ENCODE measurements at places on chromosomes 16 and 17.

DNA sequence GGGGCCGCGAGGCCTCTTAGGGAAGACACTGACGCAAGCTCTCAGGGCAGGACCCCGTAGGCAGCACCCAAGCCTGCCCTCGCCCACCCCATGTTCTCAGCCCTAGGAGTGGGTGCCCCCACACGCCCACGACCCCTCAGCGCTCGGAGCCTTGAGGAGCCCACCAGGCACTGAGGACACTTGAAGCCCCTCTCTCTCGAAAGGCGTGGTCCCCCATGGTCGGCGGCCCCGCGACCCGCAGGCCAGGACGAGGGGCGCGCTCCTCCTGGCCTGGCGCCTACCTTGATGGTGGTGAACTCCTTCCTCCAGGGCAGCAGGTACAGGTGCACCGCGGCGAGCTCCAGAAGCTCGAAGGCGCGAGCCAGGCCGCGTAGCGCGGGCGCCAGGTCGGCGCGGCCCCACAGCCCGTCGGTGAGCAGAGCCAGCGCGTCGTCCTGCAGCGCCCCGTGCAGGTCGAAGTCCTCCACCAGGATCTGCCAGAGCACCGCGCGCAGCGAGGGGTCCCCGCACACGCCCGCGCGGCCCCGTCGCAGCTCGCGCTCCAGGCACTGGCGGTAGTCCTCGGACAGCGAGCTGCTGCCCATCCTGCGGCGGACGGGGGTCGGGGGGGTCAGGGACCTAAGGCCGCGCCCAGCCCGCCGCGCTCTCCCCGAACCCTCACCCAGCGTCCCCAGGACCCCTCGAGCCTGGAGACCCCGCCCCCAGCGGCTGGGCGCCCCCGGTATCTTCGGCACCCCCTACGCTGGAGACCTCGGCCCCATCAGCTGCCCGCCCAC is 668 bp downstream of the SPATA2L start:
- DNase-seq = peak; percentile 72

- no peak for DNase-seq
Measured at GRCh38 chr16:26491101-26491670, 575.5 kb upstream of the C16orf82 start.

- DNase-seq = no peak
Measured at GRCh38 chr17:45170931-45171337, 9.3 kb downstream of the HEXIM2 start.

DNA sequence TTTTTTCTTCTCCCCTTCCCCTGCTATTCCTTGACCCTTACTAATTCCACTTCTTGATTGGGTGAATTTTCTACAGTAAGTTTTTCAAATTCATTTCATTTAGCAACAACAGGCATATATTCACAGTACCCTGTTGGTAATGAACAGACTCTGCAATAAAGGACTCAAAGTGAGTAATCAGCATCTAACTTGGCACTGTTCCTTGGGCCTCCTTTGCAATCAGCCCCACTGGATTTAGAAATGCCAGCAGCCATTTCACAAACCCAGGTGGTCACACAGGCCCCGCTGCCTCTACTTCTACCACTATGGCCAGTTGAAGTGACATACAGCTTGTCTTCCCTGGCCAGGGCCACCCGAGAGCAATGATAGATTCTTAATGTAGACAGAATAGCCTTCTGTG is 113.8 kb downstream of the CYB561 start:
- DNase-seq = no peak

DNA sequence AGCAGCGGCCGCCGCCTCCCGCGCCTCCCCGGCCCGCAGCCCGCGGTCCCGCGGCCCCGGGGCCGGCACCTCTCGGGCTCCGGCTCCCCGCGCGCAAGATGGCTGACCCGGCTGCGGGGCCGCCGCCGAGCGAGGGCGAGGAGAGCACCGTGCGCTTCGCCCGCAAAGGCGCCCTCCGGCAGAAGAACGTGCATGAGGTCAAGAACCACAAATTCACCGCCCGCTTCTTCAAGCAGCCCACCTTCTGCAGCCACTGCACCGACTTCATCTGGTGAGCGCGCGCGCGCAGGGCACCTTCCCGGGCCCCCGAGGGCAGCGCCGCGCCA is 258 bp downstream of the PRKCB start:
- no peak for DNase-seq

DNA sequence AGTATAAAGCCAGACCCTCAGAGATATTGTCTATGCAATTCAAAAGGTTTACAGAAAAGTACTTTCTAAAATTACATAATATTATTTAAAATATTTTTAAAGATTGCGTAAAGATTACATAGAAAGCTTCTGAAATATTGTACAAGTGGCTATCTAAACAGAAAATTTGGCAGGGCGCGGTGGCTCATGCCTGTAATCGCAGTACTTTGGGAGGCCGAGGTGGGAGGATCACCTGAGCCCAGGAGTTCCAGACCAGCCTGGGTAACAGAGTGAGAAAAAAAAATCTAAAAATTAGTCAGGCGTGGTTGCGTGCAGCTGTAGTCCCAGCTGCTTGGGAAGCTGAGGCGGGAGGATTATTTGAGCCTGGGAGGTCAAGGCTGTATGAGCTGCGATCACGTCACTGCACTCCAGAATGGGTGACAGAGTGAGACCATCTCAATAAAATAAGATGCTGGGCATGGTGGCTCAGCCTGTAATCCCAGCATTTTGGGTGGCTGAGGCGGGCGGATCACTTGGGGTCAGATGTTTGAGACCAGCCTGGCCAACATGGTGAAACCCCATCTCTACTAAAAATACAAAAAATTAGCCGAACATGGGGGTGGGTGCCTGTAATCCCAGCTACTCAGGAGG is 18.1 kb downstream of the UBN1 start:
- DNase-seq = no peak

DNA sequence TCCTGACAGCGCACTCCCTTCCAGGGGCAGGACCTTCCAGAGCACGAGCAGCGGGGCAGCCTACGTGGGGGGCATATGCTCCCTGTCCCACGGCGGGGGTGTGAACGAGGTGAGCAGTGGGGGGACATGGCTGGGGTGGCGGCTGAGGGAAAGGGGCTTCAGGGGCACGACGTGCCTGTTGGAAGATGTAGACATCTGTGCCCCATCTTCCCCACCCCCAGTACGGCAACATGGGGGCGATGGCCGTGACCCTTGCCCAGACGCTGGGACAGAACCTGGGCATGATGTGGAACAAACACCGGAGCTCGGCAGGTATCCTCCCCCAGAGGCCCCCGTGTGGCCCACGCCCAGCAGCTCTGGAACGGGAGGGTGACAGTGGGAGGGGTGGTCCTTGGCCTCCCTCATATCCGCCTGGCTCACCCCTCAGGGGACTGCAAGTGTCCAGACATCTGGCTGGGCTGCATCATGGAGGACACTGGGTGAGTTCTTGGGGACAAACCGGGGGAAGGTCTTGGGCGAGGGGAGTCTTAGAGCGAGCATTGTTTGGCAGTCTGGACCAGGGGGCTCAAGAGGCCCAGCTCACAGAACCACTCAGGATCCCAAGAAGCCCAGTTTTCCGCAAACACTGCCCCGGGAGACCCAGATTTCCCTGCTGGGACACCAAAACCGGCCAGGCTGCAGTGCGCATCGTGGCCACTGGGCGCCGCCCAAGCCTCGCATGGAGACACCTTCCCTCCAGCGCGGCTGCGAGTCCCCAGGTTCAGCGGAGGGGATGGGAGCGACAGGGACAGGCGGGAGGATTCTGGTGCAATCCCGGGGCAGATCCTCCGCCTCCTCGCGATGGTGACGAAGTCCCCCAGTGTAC is 15.7 kb downstream of the ADAM11 start:
- DNase-seq = peak; percentile 50

GRCh38 chr16:79519448-79519847 is 81.1 kb downstream of the MAF start:
- peak; percentile 75 for DNase-seq

- no peak for DNase-seq
Measured at GRCh38 chr16:28101533-28101890, 38.0 kb upstream of the GSG1L start.

DNA sequence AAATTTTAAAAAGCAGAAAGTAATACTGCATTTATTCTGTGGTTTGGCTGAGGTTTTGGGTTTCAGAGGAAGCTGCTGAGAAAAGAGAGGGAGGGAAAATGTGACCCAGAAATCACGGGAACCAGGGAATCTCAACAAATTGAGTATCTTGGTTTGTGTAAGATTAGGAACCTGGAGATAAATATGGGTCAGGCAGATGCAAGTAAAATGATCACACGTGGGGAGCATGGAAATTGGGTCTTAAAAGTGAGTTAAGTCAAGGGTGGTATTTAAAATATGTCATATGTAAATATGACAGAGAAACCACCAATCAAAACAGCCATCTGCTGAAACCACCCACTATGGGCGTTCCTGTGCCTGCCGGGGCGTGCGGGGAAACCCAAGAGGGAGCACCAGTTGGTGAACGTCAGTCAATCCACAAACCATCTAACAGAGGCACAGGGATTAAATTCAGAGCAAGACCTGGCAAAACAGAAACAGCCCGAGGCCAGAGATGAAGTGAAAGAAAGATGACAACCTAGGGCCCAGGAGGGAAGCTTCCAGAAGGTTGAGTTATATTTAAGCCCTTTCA is 33.4 kb downstream of the CDH13 start:
- no peak for DNase-seq

GRCh38 chr17:71436479-71436878 is 684.3 kb upstream of the SOX9 start:
- no peak for DNase-seq

DNA sequence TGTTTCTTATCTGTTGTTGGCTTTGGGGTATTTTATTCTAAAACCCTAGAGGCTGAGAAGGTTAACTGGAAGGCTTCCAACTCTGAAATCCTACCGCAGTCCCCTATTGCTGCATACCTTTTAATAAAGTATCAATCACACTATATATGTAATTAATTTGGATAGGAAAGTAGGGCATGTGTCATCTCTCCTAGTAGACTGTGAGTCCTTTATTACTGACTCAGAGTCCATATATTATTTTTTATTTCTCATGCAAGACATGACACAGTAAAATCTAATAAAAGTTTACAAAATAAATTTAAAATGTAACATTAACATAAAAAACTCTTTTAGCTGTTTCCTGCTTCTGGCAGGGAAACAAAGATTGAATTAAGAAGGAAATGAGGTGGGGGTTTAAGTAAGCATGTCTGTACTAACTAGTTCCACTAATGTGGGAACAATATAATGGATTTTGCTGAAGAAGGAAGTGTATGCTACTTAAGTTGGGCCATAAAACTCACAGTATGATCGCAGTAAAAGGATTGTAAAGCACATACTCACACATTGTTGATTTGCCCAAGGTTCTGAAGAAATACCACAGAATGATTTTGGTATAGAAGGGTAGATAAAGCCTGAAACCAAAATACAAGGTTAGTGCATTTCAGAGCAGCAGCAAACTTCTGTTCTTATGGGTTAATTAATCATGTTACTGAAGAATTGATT is 97.6 kb upstream of the HLF start:
- no peak for DNase-seq

DNA sequence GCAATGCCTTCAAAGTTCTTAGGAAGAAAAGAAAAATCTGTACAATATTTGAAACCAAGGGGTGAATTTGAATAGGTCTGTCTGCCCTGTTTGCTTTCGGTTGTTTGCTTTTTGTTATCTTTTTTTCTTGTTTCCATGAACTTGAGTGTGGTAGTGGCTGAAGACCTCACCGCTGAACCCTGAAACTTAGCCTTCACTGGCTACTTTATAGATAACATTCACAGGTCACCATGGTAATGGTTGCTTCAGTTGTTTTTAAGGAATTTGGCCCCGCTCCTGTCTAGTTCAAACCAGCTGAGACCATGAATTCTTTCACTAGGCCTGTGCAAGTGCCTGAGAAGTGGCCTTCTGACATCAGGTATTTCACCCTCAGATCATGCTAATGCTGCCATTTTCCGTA is 137.0 kb upstream of the PMFBP1 start:
- no peak for DNase-seq

- no peak for DNase-seq
Measured at GRCh38 chr17:32111141-32111771, 31.0 kb upstream of the RHOT1 start.

DNA sequence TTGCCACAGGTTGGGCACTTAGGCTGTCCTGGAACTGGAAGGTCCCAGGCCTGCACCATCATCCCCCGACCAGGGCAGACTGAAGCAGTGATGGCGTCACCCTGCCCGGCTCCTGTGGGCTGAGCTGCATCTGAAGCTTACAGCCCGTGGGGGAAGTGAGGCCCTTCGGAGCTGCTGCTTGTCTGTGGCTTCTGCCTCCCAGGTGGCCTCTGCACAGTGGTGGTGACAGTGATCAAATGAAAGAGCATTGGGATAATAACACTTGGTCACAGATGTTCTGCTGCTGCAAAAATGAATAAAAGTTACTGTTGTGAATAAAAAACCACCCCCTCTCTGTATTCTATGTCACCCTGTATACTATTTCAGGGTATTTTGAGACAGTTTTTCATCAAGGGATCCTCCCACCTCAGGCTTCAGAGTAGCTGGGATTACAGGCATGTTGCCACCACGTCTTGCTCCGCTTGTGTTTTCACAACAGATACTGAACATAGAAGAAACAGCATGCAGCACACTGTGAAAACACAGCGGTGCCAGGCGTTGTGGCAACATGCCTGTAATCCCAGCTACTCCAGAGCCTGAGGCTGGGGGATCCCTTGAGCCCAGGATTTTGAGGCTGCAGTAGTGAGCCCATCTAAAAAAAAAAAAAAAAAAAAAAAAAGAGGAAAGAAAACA is 165.0 kb downstream of the LGALS9B start:
- DNase-seq = no peak

- no peak for DNase-seq
Measured at GRCh38 chr16:17327664-17328335, 143.0 kb downstream of the XYLT1 start.

GRCh38 chr17:41697122-41697962 is 8.7 kb downstream of the EIF1 start:
- no peak for DNase-seq

DNA sequence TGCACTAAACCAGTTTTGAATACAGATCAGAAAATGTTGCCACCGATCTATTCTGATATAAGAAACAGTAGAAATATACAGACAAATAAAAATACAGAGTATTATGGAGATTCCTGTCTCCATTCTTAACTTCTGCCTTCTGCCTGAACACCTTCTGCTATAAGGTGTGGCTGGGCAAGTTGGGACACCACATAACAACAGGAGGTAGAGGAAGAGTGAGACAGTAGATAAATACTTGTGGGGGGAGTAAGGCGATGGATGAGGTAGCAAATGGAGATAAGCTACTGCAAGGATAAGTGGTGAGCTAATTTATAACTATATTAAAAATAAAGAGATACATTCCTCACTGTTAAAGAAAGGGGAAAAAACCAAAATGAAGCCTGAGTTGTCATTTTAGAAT is 143.7 kb downstream of the CDH8 start:
- no peak for DNase-seq

DNA sequence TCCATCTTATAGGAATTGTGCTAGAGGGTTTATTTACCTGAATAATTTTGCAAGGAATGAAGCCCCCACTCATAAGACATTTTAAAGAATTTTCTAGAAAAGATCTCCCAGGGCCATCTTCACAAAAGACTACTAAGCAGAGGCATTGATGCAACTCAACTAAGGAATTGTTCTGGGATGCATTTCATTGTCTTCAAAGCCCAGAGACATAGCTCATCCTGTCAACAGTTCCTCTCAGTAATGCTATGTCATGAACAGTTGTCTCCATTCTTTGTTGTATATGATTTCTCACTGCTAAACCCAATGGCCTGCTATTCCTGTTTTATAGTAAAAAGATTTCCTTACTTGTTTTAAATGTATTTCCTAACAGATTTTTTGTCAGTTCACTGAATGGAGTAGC is 136.8 kb upstream of the RBL2 start:
- DNase-seq = no peak

- DNase-seq = no peak
Measured at GRCh38 chr16:13393816-13394215, 492.4 kb downstream of the SHISA9 start.

Data from DMS153 (cell line).